Activated T-cell treated with anti-CD3 and anti-CD28 coated beads, Interleukin-2, amount 50 U/mL, for 72 hours (primary cell): ENCODE measurements at places on chromosomes 7 and 10. TPM values are rescaled to one million over a fixed set of nuclear protein-coding genes. Genes with fewer than 3 reads are reported as not detected.

GRCh38 chr7:152176797-152177196, 151.3 kb downstream of the GALNT11 start:
- H3K4me3 ChIP-seq = no peak overlapping the region
- DNase-seq = no peak
- peaks cover 7% of the 10 kb centered on the region for H3K4me1 ChIP-seq
- no peak overlapping the region for H3K27ac ChIP-seq
- H3K36me3 ChIP-seq = peaks cover 29% of the 10 kb centered on the region

DNA sequence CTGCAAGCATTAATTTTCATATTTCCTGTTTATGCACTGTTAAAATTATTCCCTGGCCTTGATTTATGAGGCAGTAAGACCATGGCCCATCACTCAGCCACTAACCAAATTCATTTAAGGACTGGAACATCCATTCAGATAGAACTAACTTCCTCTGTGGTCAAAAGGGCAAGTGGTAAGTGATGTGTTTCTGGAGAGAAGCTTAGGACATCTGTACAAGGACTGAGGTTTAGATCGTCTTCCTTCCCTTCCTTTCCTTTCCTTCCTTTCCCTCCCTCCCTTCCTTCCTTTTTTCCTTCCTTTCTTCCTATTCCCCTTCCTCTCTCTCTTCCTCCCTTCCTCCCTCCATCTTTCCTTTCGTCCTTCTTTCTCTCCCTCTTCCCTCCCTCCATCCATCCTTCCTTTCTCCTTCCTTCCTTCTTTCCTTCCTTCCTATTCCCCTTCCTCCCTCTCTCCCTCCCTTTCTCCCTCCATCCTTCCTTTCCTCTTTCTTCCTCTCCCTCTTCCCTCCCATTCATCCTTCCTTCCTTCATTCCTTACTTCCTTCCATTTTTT, 1019.4 kb downstream of the TYW1 start:
- DNase-seq = no peak
- no peak overlapping the region for H3K27ac ChIP-seq
- no peaks in the 10 kb centered on the region for H3K27me3 ChIP-seq

DNA sequence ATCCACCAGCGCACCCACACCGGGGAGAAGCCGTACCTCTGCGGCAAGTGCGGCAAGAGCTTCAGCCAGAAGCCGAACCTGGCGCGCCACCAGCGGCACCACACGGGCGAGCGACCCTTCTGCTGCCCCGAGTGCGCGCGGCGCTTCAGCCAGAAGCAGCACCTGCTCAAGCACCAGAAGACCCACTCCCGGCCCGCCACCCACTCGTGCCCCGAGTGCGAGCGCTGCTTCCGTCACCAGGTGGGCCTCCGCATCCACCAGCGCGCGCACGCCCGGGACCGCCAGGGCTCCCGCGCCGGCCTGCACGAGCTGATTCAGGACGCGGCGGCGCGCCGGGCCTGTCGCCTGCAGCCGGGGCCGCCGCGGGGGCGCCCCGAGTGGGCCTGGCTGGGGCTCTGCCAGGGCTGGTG, 17.7 kb downstream of the ZNF775 start:
- H3K36me3 ChIP-seq = peaks cover 6% of the 10 kb centered on the region
- H3K27me3 ChIP-seq = no peaks in the 10 kb centered on the region
- no peak for DNase-seq
- no peak overlapping the region for H3K27ac ChIP-seq
- H3K4me1 ChIP-seq = peaks cover 19% of the 10 kb centered on the region

GRCh38 chr10:122859527-122859926, 13.9 kb upstream of the CUZD1 start:
- peaks cover 18% of the 10 kb centered on the region for H3K4me1 ChIP-seq
- H3K4me3 ChIP-seq = no peak overlapping the region
- DNase-seq = no peak
- H3K27ac ChIP-seq = no peak overlapping the region
- H3K36me3 ChIP-seq = peaks cover 4% of the 10 kb centered on the region
- no peaks in the 10 kb centered on the region for H3K27me3 ChIP-seq

DNA sequence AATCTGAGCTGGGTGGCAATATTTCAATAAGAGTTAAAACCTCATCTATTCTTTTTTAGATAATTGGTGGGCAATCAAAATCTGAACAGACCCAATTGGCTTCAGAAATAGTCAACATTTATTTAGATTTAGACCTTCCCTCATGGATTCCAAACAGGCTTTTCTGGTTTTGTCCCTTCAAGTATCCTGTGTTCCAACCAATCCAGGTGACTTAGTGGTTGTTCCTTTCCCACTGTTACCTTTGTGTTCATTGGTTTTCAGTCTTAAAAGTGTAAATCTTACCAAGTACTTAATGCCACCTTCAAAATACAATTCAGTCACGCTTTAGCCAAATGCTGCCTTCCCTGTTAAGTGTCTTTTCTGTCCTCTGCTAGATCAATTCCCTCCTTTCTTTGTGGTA, 85.9 kb downstream of the AHR start:
- H3K27ac ChIP-seq = no peak overlapping the region
- no peak overlapping the region for H3K4me3 ChIP-seq
- no peaks in the 10 kb centered on the region for H3K27me3 ChIP-seq
- no peak for DNase-seq
- H3K36me3 ChIP-seq = no peaks in the 10 kb centered on the region

- no peaks in the 10 kb centered on the region for H3K27me3 ChIP-seq
- no peak for DNase-seq
- H3K27ac ChIP-seq = no peak overlapping the region
- no peaks in the 10 kb centered on the region for H3K36me3 ChIP-seq
These were observed 174.8 kb downstream of the PTEN start for GRCh38 chr10:88038268-88038667.

The TCAF2 gene
- total RNA-seq = 36.5 TPM

The GRB10 gene
- 21.0 TPM for total RNA-seq
